ENCODE measurements at places on chromosomes 6 and 20.

- peak; percentile 27 for DNase-seq
These were observed 2.7 kb downstream of the SLC32A1 start for GRCh38 chr20:38726804-38727606.

- peak; percentile 29 for DNase-seq
These were observed 105.5 kb downstream of the IPCEF1 start for GRCh38 chr6:154251116-154251515.

DNA sequence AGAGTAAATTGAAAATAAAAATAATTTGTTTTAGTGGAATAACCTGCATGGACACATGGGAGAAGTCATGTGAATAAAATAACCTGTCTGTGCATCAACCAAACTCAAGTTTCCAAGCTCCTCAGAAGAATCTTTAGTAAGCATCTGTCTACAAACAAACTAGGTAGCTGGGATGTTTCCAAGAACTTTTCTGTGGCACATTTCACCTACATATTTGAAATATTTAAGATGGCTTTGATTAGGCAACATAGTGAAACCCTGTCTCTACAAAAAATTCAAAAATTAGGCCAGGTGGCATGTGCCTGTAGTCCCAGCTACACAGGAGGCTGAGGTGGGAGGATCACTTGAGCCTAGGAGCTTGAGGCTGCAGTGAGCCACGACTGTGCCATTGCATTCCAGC is 168.2 kb downstream of the DST start:
- no peak for DNase-seq

GRCh38 chr20:4471221-4471620 is 250.5 kb upstream of the PRND start:
- peak; percentile 79 for DNase-seq

DNA sequence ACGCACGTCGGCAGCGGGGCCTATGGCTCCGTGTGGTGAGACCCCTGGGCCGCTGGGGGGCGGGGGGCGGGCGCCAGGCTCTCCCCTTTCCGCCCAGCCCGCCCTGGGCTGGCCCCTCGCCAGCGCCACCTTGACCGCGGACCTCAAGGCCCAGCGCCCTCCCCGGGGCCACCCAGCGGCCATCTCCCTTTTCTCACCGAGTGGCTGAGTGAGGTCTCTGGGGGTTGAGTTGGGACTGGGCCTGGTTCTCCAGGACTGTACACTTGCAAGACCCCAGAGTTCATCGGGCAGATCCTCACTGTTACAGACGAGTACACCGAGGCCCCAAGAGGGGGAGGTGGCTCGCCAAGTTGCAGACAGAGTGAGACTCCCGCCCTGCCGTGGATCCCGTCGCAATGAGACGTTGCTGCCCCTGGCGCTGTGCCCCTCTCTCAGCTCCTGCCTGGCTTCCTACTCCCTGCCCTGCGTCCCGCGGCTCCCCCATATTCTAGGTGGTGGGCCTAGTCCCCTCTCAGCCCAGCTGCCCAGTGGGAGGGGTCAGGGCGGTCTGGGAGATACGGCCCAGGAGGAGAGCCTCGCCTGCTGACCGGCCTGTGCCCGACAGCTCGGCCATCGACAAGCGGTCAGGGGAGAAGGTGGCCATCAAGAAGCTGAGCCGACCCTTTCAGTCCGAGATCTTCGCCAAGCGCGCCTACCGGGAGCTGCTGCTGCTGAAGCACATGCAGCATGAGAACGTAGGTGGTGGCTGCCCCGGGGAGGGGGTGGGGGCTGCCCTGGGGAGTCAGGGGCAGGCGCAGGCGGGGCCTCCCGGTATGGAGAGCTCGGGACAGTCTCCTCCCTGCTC is 576 bp downstream of the MAPK13 start:
- DNase-seq = no peak

DNA sequence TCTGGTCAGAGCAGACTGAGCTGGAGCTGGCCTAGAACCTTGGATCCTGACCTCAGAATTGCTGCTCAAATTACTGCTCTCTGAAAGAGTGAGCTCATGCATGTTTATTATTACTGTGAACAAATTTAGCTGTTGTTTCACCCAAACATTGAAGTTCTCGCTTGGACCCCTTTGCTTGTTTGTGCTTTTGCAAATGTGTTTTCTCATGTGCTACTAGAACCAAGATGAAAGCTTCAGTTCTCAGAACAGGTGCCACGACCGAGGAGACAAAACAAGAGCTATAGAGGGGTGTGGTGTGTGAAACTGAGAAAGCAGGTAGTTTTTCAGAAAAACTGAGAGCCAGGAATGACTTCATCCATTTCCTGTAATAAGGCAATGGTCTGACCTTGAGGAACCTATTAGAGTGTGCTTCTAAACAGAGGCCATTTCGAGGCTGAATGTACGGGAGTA is 50.0 kb upstream of the ESR1 start:
- DNase-seq = no peak

DNA sequence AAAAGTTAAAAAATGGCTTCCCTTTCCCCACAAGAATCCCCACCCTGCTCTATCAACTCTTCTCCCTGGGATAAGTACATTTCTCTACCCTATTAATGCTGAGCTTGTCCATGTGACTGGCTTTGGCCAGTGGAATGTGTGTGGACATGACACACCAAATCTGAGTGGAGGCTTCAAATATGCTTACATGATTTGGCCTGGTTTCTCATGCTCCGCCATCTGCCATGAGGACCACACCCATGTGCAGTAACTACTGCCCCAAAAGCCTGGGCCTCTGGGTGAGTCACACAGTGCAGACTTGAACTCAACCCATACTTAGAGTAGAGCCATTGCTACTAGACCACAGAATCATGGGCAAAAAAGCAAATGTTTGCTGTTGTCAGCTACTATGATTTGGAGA is 65.4 kb downstream of the PRND start:
- DNase-seq = peak; percentile 29

- peak; percentile 29 for DNase-seq
These were observed 74.6 kb upstream of the CD93 start for GRCh38 chr20:23160536-23161243.

DNA sequence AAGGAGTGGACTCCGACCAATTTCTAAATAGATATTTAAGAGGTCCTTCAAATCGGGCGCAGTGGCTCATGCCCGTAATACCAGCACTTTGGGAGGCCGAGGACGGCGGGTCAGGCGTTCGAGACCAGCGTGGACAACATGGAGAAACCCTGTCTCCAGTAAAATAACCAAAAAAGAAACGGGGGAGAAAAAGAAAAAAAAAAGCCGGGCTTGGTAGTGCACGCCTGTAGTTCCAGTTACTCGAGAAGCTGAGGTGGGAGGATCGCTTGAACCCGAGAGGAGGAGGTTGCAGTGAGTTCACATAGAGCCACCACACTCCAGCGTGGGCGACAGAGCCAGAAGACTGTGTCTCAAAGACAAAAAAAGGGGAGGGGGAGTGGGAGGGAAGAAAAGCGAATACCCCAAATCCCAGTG is 53.3 kb upstream of the HFE start:
- no peak for DNase-seq

GRCh38 chr20:11783102-11783850 is 134.4 kb upstream of the BTBD3 start:
- DNase-seq = no peak

GRCh38 chr6:51265426-51265825 is 446.8 kb downstream of the TFAP2B start:
- no peak for DNase-seq

GRCh38 chr6:90221403-90221802 is 75.2 kb downstream of the BACH2 start:
- no peak for DNase-seq

DNA sequence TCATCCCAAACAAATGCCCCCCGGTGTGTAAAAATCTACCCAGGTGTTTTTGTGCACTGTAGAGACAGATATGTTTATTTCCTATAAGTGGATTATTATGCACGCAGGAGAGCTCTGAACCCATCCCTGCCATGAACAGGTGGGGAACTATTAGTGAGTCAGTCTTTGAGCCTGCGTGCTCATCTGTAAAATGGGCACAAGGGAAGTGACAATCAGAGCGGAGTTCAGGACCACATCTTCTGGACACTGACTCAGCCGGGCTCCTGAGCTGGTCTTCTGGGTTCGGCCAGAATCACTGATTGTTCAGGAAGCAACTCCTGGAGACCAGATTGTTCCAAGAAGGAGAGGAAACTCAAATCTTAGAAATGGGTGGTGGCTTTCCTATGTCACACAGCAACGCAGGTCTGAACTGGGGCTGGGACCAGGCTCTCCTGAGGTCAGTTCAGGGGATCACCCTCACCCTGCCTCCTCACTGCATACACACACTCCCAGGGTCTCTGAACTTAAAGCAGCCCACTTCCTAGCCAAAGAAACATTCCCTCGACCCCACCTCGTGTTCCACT is 27.3 kb upstream of the TGM2 start:
- no peak for DNase-seq

DNA sequence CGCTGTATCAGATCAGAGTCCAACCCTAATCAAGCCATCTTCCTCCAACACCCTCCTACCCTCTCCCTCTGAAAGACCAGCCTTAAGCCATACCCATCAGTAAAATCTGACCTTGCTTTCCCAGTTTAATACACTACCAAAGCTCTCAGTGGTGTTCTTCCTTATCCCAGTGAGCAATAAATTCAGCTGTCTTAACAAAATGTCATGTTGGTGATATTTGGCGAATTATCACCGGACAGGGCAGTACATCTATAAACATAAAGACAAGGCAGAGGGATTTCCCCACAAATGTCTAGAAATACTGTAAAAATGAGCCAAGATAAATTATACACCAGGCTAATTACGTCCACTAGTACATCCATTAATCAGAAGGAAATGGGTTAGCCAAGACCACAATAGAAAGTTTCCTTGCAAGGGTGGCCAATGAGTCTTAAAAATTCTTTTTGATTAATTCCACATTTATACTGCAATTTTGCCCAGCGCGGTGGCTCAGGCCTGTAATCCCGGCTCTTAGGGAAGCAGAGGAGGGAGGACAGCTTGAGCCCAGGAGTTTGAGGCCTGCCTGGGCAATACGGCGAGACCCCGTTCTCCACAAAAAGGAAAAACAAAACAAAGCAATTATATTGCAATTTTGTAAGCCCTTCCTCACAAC is 905 bp downstream of the RARS2 start:
- DNase-seq = peak; percentile 16

- DNase-seq = no peak
These were observed 4.6 kb downstream of the DTNBP1 start for GRCh38 chr6:15658181-15658744.

DNA sequence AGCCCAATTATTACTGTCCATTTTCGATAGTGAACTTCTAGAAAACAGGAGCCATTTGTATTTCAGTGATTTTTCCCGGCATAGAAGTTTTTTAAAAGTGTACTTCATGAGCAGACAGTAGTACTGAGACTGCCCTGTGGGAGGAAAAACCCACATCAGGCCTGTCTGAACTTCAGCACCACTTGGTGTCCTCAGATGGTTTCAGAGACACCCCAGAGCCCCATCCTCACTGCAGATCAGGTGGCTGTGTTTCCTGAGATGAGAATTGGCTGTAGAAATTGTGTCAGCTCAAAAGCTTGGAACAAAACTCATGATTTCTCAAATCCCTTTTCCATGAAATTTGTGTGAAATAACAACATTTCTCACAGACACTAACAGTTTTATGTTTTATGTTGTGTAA is 110.0 kb upstream of the RIN2 start:
- DNase-seq = no peak

GRCh38 chr20:41393705-41394066 is 27.1 kb upstream of the EMILIN3 start:
- no peak for DNase-seq

DNA sequence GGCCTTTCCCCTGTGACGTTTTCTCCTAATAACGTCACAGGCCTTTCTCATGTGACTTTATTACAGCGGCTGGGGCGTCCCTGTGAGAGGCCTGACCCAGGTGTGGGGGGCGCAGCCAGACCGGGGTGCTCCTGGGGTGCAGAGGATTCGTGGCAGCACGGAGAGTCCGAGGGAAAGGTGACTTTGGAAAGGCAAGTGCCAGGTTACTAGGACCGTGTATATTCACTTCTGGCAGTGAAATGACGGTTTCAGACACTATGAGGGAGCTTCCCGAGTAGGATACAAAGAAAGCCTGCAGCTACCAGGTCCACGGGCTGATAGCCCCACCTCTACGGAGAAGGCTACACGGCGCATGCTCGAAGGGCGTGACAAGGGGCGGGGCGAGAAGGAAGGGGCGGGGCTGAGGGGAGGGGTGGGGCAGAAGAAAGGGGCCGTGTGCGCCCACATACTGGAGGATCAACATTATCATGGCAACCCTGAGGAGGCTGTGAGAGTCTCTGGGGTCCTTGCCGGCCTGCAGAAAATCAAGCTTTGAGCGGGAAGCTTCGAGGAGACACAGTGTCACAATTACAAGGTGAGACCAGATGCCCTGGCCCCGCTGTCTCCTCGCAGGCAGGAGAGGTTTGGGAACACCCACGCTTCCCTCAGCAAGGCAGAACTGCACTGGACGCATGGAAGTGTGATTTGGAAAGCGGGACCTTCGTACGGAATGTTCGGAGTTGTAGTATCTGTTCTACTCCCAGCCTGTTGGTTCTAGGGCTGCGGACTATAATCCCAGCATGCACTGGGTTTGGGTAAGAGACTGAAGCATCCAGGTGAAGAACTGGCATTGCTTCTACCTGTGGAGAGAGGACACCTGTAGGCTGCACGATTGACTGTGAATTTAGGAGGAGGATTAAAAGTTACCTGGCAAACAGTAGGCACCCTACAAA is 54.4 kb upstream of the ZNF337 start:
- DNase-seq = peak; percentile 58

GRCh38 chr6:11208267-11208666 is 24.2 kb downstream of the NEDD9 start:
- DNase-seq = no peak

DNA sequence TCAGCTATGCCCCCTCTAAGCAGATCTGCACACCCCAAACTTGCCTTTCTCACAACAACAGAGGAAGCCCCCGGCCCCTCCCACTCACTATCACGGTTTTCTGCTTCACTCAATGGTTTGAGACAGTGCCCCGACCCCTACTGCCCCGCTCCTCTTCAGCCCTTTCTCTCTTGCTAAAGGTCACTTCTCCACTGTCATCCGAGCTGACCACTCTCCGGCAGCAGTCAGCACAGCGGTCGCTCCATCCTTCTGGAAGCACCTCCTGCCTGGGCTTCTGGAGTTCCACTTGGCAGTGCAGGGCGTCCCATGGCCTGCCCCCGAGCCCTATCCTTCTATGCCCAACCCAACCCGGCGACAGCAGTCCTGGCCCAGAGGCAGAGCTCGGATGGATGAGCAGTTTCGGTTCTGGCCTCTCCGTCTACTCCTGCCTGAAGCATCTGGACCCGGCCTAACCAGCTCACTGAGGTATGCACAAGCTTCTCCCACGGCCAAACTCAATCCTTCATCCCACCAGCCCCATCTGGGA is 4.1 kb downstream of the CTSZ start:
- no peak for DNase-seq

- DNase-seq = no peak
These were observed 90.5 kb upstream of the EYA2 start for GRCh38 chr20:46804126-46804525.

All from fibroblast of skin of scalp (primary cell).